H4 (cell line): ENCODE measurements at places on chromosomes 1 and 21. TPM values are rescaled to one million over a fixed set of nuclear protein-coding genes. Genes with fewer than 3 reads are reported as not detected.

Gene DNALI1
- total RNA-seq, result 0.64 TPM in 1 of 2 replicates, not detected in the other

Gene GPBP1L1
- 142 and 151 TPM in 2 replicates for total RNA-seq

Gene AIRE
- not detected in 2 replicates for total RNA-seq

Gene SLC22A15
- 0.60 and 1.1 TPM in 2 replicates for total RNA-seq

DNA sequence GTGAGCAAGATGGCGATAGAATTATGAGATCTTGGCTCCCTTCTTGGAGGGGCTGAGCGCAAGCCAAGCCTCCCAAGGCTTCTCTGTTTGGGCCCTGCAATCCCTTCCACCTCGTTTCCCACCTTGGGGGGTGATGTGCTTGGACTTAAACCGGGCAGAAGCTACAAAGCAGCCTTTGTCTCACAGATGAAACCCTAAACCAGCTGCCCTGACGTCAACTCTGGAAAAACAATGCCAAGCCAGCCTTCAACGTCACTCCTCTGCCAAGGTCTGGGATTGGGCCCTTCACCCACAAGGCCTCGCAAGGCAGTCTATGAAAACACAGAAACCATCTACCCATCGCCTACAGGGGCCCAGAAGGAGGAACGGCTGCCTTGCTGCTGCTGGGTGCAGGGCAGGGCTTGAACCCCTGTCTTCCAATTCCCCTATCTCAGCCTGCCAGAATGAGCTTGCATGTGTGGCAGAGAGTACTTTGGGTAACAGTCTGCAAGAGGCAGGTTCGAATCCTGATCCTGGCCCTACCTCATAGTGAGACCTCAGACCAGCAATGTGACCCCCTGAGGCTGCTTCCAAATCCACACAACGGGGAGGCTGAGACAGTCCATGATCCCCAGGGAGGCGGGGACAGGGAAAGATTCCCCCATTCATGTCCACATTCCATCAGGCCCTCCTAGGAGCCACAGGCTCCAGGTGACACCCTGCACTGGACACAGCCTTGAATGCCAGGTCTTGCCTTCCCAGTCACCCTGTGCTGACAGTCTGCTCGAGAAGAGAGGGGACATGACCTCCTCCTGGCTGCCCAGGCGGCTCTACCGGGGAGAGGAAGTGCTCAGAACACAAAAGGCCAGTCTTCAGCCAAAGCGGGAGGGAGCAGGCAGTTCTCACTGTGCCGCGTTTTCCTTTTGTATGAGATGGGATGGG, 15.0 kb downstream of the IFFO2 start:
- peak; percentile 92 for DNase-seq

GRCh38 chr21:36489776-36490165, 9.8 kb upstream of the CLDN14 start:
- no peak for DNase-seq

DNA sequence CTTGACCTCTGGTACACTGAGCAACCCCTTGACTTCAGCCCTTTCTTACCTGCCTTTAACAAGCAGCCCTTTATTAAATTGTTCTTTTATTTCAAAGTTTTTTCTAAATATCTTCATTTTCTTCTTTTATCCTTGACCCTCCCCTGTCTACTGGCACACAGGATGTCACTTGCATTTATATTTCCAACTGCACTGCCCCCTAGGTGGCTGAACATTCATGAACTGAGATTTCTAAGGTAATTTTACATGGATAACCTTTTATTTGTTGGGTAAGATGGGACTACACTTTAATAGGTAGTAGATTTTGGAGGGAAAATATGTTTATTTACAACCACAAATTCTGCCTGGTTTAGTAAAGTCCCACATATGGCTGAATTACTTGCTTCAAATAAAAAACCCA, 190.0 kb downstream of the ATP6V1G3 start:
- DNase-seq, result no peak

- DNase-seq, result no peak
Measured at GRCh38 chr1:20483098-20483832, 2.7 kb downstream of the CAMK2N1 start.

DNA sequence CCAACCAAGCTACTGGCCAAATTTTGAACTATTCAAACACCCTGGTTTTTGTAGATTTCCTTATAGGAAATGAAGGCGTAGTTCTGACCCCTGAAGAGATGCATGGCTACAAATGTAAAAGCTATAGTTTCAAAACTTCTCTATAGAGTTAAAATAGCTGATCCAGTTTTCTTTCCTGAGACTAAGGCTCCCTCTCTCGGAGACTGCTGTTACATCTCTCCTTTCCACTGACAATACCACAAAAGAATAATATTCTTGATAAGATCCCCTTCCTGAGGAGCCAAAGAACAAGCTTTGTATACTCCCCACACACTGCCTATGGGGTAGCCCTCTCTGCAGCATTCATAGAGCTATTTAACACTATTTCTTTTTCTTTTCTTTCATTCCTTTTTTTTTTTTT, 6.7 kb upstream of the CFAP126 start:
- DNase-seq, result no peak

- no peak for DNase-seq
Measured at GRCh38 chr1:155389826-155390225, 69.1 kb downstream of the RUSC1 start.

DNA sequence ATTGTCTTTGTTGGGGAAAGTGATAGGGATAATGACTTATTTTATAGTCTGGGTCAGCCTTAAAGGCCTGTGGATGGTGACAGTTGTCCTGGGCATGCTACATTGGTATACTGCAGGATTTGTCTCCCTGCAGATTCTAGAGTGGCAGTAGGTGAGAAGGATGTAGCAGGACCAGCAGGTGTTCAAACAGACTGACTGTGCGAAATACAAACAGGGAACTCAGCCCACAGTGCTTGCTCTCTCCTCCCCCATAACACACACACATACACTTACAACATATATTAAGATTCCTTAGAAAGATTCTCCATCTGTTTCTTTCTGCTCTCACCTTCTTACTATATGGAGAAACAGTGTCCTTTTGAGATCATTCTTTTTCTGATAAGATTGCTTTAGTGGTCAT, 6.9 kb downstream of the PDE4B start:
- DNase-seq, result no peak
